ENCODE measurements at places on chromosomes 12 and 14.

GRCh38 chr14:59150990-59151389, 37.5 kb upstream of the DAAM1 start:
- DNase-seq = no peak

- no peak for DNase-seq
Observed at GRCh38 chr14:100406505-100407131, 83.5 kb downstream of the SLC25A47 start.

DNA sequence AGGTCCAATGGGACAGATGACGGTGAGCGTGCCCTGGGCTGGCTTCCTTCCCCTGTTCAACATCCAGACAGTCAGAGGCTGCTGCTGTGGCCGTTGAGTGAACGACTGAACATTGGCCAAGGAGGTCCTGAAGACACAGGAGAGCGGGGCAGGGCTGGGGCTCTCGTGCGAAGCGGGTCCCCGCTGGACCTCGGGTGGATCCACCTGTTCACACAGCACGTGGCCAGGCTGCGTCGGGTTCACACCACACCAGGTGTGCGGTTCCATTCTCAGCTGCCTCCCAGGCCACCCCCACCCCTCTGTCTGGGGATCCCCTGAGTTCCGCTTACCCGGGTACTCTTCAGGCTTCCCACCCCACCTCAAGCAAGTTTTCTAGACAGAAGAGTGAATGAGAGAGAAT, 199.1 kb upstream of the PRMT8 start:
- no peak for DNase-seq

GRCh38 chr14:77343662-77344061, 22.8 kb downstream of the GSTZ1 start:
- no peak for DNase-seq

DNA sequence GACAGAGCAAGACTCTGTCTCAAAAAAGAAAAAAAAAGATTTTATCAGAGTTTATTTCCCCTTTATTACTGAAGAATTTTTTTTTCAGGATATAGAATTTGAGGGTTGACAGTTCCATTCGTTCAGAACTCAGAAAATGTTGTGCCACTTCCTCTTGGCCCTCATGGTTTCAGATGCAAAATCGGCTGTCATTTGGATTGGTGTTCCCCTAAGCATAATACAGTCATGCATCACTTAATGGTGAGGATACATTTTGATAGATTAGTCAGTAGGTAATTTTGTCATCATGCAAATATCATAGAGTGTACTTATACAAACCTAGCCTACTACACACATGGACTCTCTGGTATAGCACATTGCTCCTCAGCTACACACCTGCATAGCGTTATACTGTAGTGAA, 263.9 kb upstream of the RTL1 start:
- no peak for DNase-seq

DNA sequence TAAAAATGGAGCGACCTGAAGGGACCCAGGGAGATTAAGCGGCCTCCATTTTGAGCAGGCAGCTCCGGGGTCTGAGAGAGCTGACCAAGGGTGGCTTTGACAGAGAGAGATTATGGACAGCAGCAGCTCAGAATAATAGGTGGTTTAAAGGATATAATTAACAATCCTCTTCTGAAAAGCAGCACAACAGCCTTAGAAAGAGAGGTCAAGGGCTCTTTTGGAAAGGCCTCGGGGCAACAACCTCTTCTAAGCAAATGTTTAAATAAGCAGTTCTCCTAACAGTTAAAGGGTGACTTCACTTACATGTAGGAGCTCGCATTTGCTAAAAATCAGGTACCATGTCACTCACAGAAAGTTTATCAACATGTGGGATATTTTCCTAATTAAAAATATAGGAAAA, 87.2 kb upstream of the FRMD6 start:
- DNase-seq = no peak

DNA sequence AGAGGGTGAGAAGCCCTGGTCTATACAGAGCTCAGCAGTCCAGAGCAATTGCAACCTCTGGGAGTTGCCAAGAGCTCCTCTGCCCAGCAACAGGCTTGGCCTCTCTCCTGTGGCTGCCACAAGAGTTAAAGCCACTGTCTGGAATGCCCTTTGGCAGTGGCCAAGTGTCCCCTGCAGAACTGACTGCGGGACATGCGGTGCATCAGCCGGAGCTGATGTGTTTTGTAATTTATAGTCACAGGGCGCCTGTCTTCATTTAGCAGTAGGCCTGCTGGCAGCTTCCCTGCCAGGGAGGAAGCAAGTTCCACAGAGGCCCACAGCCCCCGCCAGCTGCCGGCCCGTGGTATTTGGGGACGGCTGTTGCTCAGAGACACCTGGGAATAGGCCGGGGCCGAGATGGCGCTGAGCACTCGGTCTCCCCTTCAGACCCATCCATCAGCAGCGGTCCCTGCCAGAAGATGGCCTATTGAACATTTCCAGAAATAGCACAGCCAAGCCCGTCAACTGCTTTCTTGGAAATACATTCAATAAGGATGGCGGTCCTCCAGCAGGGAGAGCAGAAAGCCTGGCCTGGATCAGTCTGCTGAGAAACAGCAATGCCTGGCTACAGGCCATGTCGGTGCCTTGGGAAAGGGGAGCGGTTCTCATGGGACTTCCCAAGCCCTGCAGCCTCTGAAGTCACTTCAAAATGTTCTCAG, 217.4 kb downstream of the CRADD start:
- DNase-seq = no peak

GRCh38 chr12:89756585-89757398, 48.2 kb upstream of the ATP2B1 start:
- peak; percentile 55 for DNase-seq

DNA sequence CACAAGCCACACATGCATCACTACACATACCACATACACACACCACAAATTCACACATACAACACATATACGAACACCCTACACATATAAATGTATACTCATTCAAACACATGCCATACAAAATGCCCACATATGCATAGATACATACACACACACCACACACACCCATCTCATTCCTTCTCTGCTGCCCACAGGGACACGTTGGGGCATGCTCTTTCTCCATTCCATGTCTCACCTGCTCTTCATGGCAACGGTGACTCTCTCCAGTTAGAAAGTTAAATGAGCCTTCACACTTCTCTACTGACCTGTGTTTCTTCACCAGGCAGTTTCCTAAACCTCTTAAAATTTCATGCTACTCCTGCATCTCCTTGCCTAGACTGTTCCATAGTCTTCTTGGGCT, 1194.8 kb downstream of the BCL11B start:
- DNase-seq = no peak

DNA sequence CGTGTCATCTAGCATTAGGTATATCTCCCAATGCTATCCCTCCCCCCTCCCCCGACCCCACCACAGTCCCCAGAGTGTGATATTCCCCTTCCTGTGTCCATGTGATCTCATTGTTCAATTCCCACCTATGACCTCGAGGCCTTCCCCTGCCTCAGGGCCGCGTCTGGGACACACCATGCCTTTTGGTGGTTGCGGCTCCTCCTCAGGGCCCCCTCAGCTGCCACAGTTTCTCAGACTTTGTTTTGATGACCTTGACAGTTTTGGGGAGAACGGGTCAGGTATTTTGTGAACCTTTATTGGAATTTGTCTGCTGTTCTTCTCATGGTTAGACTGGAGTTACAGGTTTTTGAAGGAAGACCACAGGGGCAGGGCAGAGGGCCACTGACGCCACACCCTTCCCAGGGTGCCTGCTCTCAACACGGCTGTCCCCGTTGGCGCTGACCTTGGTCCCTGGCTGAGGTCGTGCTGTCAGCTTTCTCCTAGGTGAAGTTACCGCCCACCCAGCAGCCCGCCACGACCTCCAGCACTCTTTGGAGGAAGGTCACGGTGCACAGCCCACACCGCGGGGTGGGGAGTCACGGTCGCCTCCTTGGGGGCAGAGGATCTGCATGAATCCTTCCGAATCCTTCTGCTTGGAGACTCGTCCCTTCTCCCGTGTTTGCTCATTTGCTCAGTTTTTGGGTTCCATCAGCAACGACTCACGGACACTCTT, 130.5 kb downstream of the KIF26A start:
- no peak for DNase-seq

- DNase-seq = no peak
Observed at GRCh38 chr12:126156806-126157574, 1091.8 kb downstream of the AACS start.
